ENCODE measurements at places on chromosomes 7 and 10.
A peak's percentile ranks its signal among the peaks of the same experiment; 100 is the strongest.

DNA sequence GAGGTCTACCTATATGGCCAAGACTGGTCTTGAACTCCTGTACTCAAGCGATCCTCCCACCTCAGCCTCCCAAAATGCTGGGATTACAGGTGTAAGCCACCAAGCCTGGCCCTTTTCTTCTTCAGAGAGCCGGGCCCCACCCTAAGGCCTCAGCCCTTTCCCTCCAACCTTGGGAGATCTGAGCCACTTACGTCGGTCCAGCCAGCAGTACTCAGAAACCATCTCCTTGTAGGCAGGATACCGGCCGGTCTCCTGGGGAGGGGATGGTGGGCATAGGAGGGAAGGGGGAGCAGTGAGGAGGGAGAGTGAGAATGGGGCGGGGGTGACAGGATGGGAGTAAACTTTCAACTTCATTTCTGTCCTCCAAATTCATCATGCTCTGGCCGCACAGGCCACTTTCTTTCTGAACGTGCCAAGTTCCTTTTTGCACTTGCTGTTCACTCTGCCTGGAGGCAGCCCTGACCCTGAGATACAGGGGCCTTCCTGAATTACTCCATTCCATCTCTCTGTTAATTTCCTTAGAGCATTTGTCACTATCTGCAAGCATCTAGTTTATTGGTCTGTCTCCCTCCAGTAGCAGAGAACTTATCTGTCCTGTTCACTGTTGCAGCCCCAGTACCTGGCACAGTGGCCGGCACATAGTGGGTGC is 10.4 kb downstream of the PDZD7 start:
- DNase-seq, result no peak

- no peak for DNase-seq
Observed at GRCh38 chr10:24127516-24127915, 81.4 kb upstream of the KIAA1217 start.

DNA sequence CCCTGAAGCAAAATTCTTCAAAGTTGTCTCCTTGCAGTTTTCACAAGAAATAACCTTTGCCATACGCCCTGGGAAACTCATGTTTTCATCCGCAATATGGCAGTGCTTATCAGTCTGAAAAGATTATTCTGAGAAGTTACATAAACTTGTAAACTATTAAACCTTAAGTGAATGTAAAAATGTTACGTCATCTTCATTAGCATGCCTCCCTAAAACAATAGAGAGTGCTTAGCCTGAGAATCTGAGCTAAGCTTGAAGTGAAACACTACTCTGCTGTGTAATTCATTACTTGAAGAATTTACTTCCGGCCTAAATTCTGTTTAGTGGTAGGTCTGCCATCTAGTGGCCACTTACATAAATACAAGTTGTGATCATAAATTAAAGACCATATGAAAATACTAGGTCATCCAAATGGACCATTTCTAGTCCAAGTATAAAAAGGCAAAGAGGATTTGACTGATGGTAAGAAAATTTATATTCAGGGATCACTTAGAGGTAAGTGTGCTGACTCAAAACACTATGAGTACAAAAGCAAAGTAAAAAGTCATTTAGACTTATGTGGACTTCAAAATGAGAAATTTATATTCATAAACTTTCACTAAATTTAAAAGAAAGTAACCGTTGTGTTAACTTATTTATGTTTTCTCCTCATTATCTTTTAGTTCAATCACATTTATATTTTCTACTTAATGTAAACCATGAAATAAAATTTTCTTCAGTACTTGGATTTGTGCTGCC is 745.1 kb upstream of the LRRTM3 start:
- peak; percentile 47 for DNase-seq

DNA sequence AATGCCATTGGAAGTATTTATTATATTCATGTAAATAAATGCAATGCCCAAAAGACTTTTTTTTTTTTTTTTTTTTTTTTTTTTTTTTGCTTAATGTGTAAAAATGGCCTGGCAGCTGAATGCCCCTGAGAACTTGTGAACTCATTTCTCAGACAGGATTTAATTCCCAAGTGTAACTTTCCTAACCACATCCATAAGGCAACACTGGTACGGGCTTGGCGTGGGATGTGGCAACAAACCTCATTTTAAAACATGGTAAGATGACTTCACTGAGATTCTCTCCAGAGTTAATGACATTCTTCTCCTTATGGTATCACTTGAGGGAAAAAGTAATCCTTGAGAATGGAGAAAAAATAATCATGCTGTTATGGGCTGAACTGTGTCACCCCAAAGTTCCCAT is 150.4 kb downstream of the DGKI start:
- DNase-seq, result no peak

DNA sequence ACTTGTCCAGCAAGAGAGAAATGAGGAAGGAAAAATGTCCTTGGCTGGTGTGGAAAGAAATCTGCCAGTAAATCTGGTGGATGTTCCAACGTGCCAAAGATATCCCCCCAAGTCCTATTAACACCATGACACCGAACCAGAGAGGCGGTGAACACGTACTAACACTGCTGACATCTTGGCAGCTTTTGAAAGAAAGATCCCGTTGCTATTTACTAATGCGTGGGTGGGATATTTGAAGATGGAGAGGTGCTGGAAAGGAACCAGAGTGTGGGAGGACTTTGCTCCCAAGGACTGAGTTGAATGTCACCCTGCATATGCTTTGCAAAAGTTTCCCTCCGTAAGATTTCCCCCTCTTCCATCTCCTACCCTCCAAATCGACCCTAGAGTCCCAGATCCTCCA is 7.9 kb downstream of the CCDC3 start:
- no peak for DNase-seq

- no peak for DNase-seq
Observed at GRCh38 chr7:21891291-21891690, 54.4 kb downstream of the CDCA7L start.

DNA sequence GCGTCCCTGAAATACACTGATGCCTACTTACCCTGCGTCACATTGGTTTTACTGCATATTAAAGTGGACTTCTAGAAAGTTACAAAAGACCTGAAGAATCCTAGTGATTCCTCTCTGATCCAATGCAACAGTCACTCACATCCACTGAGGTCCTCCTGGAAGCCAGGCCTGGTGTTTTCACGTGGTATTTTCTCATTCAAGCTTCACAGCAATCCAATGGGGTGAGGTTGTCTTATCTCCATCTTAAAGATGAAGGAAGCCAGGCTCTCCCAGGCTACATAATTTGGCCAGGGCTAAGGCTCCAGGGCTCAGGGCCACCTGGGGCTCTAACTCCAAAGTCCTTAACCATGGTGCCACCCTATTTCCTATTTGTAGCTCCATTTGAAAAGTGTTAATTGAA is 126.3 kb upstream of the SFMBT2 start:
- DNase-seq, result no peak

- DNase-seq, result no peak
Observed at GRCh38 chr7:27430105-27430504, 187.5 kb downstream of the EVX1 start.

- DNase-seq, result no peak
Observed at GRCh38 chr10:34313353-34313752, 501.7 kb downstream of the PARD3 start.

- DNase-seq, result no peak
Observed at GRCh38 chr10:133277993-133278576, 1.4 kb upstream of the ADAM8 start.

- DNase-seq, result no peak
Observed at GRCh38 chr10:35642793-35643114, 658 bp upstream of the FZD8 start.

GRCh38 chr7:66905278-66905677 is 15.7 kb upstream of the TMEM248 start:
- DNase-seq, result no peak

DNA sequence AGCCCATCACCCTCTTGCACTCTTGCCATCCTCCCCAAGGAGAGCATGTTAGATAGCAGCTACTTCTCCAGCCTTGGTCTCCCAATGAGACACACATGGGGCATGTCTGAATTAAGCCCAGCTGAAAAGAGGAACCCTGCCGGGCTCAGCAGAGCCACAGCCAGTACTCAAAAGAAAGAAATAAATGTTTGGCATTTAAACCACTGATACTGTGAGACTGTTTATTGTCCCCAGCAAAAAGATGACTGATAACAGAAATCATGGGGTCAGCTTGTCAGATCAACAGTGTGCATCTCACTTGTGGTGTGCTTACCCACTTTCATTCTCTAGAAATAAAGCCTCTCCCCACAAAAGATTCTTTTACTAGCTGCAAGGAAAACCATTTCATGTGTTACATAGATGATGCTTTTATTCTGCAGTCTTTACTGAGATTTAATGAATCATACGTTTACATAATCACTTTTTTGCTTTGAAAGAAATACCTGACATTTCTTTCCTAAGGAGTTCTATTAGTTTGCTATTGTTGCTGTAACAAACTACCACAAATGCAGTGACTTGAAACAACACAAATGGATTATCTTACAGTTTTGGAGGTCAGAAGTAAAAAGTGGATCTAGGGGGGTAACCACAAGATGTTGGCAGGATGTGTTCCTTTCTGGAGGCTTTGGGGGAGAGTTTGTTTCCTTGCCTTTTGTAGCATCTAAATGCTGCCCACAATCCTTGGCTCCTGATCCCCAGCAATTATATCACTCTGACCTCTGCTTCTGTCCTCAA is 20.9 kb downstream of the ANKRD7 start:
- DNase-seq, result peak; percentile 17

- peak; percentile 73 for DNase-seq
Observed at GRCh38 chr7:12570534-12571461, at the start of gene SCIN. Gene SCIN, plus strand, starts transcription at chr7:12570720. Its CDS starts 67 bp downstream, at chr7:12570787.
